ENCODE measurements at places on chromosomes 7 and 10. TPM values are rescaled to one million over a fixed set of nuclear protein-coding genes. Genes with fewer than 3 reads are reported as not detected.

CYP2C18 gene
- 0.47 TPM for total RNA-seq

CRYGN gene
- not detected for total RNA-seq

C10orf53 gene
- total RNA-seq = not detected

- no peaks in the 10 kb centered on the region for H3K27me3 ChIP-seq
- H3K4me1 ChIP-seq = no peaks in the 10 kb centered on the region
- H3K36me3 ChIP-seq = peaks cover 3% of the 10 kb centered on the region
- no peak overlapping the region for H3K4me3 ChIP-seq
- DNase-seq = no peak
- no peak overlapping the region for H3K27ac ChIP-seq
These were observed 26.7 kb upstream of the GGCT start for GRCh38 chr7:30531286-30531685.

GRCh38 chr10:85448716-85449115 lies 917.9 kb downstream of the GRID1 start:
- no peaks in the 10 kb centered on the region for H3K36me3 ChIP-seq
- H3K27ac ChIP-seq = no peak overlapping the region
- H3K4me3 ChIP-seq = no peak overlapping the region
- no peaks in the 10 kb centered on the region for H3K4me1 ChIP-seq
- H3K27me3 ChIP-seq = no peaks in the 10 kb centered on the region

DNA sequence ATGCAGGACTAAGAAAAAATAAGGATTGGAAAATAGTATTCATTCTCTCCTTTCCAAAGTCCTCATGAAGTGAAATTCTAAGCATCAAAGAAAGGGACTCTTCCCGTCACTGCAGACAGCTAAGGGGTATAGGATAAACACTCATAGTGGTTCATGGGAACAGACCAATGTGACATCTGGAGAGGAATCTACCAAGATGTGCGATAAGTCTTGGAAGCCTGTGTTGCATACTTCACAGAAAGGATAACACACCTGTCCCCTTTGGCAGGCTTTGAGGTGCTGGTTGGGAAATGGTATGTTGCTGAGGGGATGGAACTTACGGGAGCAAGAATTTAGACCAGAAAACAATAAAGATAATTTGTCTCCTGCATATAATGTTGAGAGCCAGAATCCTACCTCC lies 248.1 kb downstream of the ARHGAP21 start:
- H3K36me3 ChIP-seq = no peaks in the 10 kb centered on the region
- H3K4me3 ChIP-seq = no peak overlapping the region
- no peak for DNase-seq
- H3K27me3 ChIP-seq = no peaks in the 10 kb centered on the region

- H3K4me1 ChIP-seq = peaks cover 7% of the 10 kb centered on the region
- H3K27me3 ChIP-seq = no peaks in the 10 kb centered on the region
- no peaks in the 10 kb centered on the region for H3K36me3 ChIP-seq
- H3K4me3 ChIP-seq = no peak overlapping the region
These were observed 21.9 kb upstream of the ZNF488 start for GRCh38 chr10:47405857-47406547.

- H3K4me3 ChIP-seq = no peak overlapping the region
- DNase-seq = no peak
- no peak overlapping the region for H3K27ac ChIP-seq
- H3K36me3 ChIP-seq = no peaks in the 10 kb centered on the region
These were observed 28.6 kb downstream of the SLC35B4 start for GRCh38 chr7:134287916-134288659.

- peaks cover 41% of the 10 kb centered on the region for H3K4me1 ChIP-seq
- DNase-seq = no peak
- H3K36me3 ChIP-seq = no peaks in the 10 kb centered on the region
- peak overlapping the region; percentile 40 for H3K4me3 ChIP-seq
- no peak overlapping the region for H3K27ac ChIP-seq
These were observed 2.8 kb downstream of the TRIL start for GRCh38 chr7:28955356-28955717.

GRCh38 chr10:97534746-97535367 lies 36.1 kb downstream of the UBTD1 start:
- no peaks in the 10 kb centered on the region for H3K27me3 ChIP-seq
- no peak for DNase-seq
- no peaks in the 10 kb centered on the region for H3K36me3 ChIP-seq
- no peak overlapping the region for H3K4me3 ChIP-seq
